ENCODE measurements at places on chromosomes 4 and X.

GRCh38 chr4:74658116-74658515 lies 136.2 kb downstream of the BTC start:
- DNase-seq, result no peak

DNA sequence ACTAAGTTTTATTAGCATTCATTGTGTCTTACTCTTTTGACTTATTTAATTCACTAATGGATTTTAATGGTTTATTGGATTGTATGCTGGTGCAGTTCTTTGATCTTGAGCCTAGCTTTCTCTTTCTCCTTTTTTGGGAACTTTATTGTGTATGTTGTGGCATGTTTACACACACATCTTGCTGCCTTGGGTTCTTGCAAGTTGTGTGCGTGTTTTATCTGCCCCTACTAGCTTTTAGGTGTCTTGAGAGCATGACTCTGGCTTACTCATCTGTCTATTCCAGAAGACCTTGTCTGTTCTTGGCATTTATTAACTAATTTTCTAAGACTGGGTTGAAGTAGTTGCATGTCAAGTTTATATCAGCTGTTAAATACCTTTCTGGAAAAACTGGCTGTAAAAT lies 2.7 kb downstream of the TMEM165 start:
- DNase-seq, result no peak

DNA sequence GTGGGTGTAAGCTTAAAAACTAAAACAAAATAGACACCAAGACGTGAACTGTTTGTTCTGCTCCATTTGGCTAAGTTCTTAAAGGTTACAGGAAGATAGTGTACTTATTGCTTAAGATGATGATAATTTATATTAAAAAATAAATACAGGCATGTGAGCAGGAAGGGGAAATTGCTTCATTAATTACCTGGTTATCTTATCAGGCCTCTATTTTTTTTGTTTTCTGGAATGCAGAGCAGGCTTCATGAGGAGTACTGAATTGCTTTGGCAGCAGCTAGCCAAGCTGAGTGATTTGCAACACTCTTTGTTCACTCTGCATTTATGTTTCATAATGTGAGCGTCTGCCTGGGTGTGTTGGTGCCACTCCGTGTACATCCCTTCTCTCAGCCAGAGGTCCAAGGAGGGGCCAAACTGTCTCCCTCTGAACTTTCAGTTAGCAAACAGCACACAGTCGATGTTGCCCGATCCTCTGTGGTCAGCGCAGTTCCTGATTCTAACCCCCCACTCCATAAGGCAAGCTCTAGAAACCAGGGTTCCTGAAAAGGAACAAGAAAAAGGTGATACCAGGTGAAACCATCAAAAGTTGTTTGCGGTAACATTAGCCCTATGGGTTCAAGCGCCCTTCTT lies 348.2 kb downstream of the SPRY1 start:
- no peak for DNase-seq

GRCh38 chr4:88981556-88981955 lies 75.4 kb downstream of the FAM13A start:
- no peak for DNase-seq

- no peak for DNase-seq
Measured at GRCh38 chrX:23494741-23495140, 160.1 kb downstream of the PTCHD1 start.

GRCh38 chr4:133154725-133155124 lies 5.6 kb downstream of the PCDH10 start:
- peak; percentile 16 for DNase-seq

DNA sequence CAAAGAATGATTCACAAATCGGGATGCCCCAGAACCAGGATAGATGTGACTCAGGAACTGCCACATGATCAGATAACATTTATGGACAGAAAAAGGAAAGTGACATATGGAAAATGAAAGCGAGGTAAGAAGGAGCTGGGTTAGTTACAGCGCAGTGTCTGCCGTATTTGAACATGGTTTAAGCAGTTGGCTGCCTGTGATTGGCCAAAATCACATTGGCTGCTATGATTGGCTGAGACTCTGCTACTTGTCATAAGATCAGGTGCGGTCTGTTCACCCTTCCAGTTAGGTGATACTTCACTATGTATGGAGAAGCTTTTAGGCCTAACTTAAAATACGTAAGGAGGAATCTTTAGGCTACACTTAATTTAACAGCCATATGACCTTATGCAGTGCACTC lies 322.7 kb upstream of the HAND2 start:
- DNase-seq, result no peak

GRCh38 chrX:53883196-53883595 lies 161.1 kb downstream of the PHF8 start:
- no peak for DNase-seq

DNA sequence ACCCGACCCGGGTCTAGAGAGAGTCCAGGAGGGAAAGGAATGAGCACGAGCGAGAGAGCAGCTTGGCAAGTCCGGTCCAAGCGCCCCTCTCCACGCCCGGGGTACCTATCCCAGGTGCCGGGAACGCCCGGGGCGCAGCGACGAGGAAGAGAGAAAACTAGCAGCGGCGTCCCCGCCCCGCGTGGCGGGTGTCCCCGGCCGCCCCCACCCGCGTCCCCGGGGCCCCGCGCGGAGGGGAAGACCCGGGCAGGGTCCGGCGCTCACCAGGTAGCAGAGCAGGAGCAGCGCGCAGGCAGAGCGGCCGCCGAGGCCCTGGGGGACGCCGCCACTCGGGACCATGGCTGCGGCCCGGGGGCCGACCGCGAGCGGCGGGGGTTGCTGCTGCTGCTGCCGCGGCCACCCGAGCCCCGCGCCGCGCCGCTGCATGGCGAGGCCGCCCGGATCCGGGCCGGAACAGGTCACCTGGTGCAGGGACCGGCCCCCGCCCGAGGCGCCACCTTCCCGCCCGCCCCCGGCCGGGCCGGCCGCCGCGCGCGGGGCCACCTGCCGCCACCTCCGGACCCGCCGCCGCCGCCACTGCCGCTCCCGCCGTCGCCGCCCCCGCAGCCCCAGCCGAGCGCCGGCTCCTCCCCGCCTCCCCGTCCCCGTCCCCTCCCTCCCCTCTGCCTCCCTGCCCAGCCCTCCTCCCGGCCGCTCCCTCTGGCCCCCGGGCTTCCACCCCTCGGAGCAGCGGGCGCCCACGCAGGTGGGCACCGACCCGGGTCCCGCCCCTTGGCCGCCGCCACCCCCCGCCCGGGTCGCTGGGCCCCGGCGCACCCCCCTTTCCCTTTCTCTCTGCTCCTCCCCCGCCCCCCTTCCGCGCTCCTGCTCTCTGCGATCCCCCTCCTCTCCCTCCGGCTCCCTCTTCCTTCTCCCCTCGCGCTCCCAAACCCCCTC lies at the start of gene SEL1L3:
Gene SEL1L3, minus strand, starts transcription at position 578 of the 936 bp plus-strand sequence. Its CDS starts 152 bp downstream, at position 426.
- no peak for DNase-seq

DNA sequence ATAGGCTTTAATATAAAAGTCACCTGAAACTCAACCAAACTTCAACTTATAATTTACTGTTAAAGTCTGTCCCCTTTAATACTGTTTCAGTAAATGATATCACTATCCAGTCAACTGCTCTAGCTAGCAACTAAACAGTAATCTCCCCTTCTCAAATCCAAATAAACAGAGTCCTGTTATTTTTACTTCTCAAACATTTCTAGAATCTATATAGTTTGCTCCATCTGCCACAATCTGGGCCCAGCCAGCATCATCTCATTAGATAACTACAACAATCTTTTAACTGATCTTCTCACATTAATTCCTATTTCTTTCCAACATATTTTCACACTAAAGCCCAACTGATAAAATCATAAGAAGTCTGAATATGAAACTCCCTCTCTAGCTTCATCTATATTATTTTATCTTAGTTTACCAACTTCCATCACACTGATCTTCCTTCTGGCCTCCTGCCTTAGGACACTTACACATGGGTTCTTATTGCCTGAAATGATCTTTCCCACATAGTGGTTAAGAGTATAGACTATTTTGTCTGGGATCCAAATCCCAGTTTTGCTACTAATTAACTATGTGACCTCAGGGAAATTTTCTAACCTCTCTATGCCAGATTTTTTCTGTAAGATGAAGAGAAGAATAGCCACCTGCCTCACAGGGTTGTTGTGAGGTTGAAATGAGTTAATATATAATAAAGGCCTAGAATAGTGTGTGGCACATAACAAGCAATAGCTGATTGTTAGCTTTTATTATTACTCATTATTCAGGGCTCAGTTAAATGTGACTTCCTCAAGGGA lies 18.6 kb downstream of the TBCK start:
- no peak for DNase-seq

- no peak for DNase-seq
Measured at GRCh38 chr4:165828928-165829327, 44.1 kb upstream of the TLL1 start.

DNA sequence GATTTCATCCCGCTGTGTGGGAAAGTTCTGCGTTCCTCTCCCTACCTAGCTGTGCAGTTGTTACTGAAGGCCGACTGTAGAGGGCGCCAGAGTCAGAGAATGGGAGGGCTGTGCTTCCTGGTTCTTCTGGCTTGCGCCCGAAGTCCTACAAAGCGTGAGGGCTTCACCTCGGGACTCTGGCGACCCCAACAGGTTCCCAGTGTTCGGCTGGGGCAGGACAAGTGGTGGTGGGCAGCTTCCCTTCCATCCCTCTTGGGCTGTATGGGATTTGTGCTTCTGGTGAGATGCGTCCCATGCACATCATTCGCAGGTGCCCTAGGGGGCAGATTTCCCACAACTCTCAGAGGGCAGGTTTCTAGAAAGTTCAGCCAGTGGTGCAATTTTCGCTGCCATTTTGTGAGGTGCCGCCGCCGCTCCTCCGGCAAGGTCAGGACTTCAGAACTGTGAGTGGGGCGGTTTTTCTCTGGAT lies 27.3 kb downstream of the CT45A1 start:
- DNase-seq, result no peak

- no peak for DNase-seq
Measured at GRCh38 chr4:102586002-102586643, 85.0 kb downstream of the NFKB1 start.

DNA sequence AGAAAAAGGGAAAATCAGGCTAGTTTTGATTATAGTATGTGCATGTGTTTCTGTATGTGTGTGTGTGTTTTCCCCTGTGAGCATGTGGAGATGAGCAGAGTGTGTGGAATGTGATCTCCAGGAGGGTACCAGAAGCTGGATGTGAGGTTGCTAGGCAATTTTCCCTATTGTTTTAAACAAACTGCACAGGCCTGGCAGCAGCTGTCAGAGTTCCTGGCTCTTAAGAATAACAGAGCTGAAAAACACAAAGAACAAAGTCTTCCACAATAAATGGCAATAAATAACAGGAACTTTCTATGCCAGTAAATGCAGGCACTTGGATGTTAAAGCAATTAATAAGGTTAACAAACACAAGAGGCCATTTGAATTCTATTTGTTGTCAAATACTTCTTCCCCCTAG lies 344.6 kb upstream of the CTSO start:
- DNase-seq, result peak; percentile 95

DNA sequence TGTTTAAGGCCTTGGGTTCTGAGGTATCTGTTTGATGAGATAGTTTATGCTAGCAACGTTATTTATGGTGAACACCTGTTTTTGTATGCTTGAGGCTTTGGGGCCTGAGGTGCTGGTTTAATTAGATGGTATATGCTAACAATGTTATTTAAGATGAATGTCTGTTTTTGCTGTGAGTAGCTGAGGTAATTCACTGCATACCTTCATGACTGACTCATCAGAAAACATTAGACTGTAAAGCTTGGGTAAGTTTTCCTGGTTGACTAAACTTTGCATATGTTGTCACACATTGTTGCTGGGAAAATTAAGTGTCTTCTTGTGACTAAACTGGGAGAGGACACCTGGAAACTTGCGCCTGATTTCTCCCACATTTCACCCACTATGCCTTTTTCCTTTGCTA lies 1026.6 kb downstream of the RAPGEF2 start:
- no peak for DNase-seq

DNA sequence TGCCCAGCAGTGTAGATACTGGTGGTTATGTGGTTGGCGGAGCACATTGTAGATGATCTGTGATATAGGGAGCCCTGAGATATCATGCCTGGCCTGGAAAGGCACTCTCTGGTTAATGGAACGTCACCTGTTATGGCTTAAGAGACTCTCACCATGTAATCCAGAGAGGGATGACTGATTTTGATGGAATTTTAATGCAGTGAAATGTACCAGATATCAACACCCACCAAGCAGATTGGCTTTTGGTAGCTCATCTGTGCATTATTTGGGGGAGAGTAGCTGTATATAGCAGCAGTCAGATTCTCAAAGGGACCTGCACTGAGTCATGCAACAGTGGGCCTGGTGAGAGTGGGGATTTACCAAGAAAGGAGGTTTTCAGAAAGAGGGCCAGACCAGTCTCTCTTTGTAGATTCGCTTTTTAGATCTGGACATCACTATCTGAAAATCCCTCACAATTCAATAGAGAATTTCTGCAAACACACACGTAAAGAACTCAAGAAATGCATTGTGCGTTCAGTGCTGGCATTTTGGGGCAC lies 17.3 kb downstream of the TSC22D3 start:
- no peak for DNase-seq

DNA sequence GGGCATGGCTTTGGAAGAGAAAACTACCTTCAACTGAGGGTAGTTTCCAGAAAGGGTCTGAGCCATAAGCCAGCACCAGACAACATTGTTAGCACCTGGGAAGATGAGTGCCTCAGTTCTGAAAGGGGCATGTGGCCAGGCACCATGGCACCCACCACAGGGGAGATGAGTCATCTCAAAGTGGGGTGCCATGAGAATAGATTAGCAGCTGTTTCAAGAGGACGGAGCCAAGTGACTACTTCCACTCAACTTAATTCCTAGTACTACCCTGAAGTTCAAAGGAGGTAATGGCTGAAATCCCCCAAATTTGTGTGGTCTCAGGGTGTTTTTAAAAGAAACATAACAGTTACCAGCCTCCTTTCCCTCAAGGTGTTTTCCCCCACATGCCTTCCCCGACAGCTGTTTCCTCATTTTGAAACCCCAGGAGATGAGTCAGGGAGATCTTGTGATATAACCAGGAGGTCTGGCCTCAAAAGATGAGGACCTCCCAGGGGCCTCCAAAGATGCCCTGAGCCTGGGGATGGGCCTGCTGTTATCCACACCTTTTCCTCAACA lies 27.8 kb upstream of the FTHL17 start:
- no peak for DNase-seq

GRCh38 chr4:81839347-81840042 lies 367.8 kb upstream of the RASGEF1B start:
- DNase-seq, result no peak

GRCh38 chr4:125489952-125490690 lies 175.4 kb downstream of the FAT4 start:
- no peak for DNase-seq

GRCh38 chrX:105552395-105552794 lies 269.9 kb upstream of the NRK start:
- peak; percentile 5 for DNase-seq

DNA sequence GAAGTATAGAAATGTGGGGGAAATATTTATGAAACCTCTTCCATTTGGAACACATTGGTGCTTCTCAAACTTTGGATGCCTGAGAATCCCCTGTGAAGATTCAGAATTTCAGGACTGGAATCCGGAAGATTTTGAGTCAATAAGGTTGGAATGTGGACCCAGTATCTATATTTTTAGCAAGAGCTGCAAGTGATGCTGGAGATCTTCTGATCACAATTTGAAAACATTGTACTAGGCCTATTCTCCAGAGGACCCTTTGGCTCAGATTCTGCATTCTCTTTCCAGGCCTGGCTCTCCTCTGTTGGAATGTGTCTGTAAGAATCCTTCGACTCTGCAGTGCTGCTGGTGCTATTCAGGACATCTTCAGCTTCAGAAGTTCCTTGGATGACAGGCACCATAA lies 2.4 kb upstream of the PKD2 start:
- peak; percentile 62 for DNase-seq

Measured in stromal cell of bone marrow (primary cell).